ENCODE measurements at places on chromosomes 7 and 10. TPM values are rescaled to one million over a fixed set of nuclear protein-coding genes. Genes with fewer than 3 reads are reported as not detected.

The MRLN gene
- not detected for total RNA-seq

GRCh38 chr7:13551503-13551902, 438.0 kb downstream of the ETV1 start:
- DNase-seq = no peak

The RAB19 gene
- 4.7 TPM for total RNA-seq

DNA sequence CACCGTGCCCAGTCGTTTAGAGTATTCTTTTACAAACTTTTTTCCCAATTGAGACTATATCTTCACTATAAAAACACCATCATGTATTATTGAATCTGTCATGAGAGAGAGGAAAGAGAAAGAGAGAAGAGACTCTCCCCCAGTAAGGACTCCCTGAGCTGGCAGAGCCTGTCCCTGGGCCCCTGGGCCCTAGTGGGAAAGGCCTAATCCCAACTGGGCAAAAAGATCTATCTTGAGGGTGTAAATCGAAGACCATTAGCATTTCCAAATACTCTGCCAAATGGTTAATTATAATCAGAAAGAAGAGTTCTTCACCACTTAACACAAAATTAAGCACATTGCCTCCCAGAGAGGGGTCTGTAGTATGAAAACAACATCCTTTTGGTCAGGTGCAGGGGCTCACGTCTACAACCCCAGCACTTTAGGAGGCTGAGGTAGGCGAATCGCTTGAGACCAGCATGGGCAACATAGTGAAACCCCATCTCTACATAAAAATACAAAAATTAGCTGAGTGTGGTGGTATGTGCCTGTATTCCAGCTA, 108.2 kb downstream of the SKIDA1 start:
- no peak for DNase-seq

DNA sequence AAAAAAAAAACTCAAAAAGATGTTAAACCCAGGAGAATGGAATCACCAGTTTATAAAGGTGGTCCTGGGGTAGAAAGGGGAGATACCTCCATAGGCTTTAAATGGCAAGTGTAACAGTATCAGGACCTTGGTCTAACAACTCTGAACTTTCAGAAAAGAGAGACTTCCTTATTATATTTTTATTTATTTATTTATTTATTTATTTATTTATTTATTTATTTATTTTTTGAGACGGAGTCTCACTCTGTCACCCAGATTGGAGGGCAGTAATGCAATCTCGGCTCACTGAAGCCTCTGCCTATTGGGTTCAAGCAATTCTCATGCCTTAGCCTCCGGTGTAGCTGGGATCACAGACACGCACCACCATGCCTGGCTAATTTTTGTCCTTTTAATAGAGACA, 12.4 kb downstream of the HIBADH start:
- DNase-seq = no peak

GRCh38 chr7:94064541-94065191, 60.5 kb upstream of the BET1 start:
- no peak for DNase-seq

- no peak for DNase-seq
These were observed 351.5 kb downstream of the TYW1 start for GRCh38 chr7:67348171-67348570.

The DNA2 gene
- 40.0 TPM for total RNA-seq

The AKR1C8 gene
- not detected for total RNA-seq

GRCh38 chr10:60032723-60033122, 126.4 kb upstream of the CCDC6 start:
- peak; percentile 78 for DNase-seq

GRCh38 chr7:41890631-41891274, 187.9 kb upstream of the INHBA start:
- no peak for DNase-seq

The ADGRA1 gene
- not detected for total RNA-seq

GRCh38 chr7:41940760-41941343, 238.0 kb upstream of the INHBA start:
- peak; percentile 79 for DNase-seq

DNA sequence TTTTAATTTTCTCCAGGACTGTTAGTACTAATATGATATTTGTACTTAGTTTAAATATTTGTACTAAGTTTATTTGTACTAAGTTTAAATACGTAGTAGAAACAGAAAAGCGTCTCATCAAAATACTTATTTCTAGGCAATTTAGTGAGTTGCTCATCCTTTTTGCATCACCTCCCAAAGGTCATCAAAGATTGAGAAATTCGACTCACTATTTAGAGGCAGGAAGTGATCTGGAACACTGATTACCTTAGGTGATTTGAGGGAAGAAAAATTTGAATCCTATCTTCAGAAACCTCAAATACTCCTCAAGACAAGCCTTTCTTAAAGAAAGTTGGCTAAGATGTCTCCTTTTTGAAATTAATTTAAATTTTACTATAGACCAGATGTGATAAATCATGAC, 14.5 kb downstream of the WNT16 start:
- no peak for DNase-seq

- DNase-seq = no peak
These were observed 287.1 kb upstream of the CELF2 start for GRCh38 chr10:10730471-10731043.
